ENCODE measurements at places on chromosomes 11 and 22.

GRCh38 chr11:7612056-7612660 lies 61.1 kb downstream of the CYB5R2 start:
- DNase-seq: no peak

GRCh38 chr11:66438504-66439466 lies at the start of gene MRPL11:
MRPL11 (minus strand) TSS chr11:66438848; CDS start chr11:66438754, 94 bp downstream.
- DNase-seq: peak; percentile 84

GRCh38 chr11:117130879-117131278 lies 13.2 kb upstream of the PAFAH1B2 start:
- no peak for DNase-seq

- DNase-seq: no peak
These were observed 14.7 kb downstream of the IGLL1 start for GRCh38 chr22:23565305-23565914.

DNA sequence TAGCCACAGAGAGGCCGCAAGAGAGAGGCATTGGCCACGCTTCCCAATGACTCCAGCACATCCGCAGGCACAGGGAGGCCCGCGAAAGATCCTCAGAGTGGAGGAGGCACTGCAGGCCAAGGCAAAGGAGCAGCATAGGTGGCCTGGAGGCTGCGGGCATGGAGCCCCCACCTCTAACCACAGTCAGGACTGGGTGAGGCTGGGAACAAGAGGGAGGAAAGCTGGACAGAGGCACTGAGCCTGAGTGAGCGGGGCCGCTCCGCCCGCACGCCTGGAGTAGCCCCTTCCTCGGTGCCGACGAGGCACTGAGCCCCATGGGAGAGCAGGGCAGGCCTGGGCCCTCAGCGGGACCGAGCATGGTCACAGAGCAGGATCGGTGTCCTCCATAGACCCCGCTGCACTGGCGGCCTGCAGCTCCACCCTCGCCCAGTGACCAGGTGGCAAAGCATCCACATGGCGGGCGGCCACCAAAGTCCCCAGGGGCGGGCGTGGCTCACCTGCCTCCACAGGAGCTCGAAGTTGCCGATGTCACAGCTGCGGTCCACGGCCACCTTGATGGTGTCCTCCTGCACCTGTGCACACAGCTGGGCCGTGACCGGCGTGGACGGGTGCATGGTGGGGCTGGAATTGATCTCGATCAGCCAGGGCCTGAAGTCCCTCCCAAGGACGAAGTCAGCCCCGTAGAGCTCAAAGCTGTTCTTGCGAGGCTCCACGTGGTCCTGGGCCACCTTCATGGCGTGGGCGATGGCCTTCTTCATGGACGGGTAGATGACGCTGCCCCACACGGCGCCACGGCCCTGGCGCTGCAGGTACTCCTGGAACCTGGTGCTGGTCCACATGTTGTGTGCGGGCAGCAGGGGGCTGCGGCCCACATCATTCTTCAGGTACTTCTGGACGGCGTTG lies 18.9 kb upstream of the IL17REL start:
- DNase-seq: no peak
